ENCODE measurements at places on chromosomes 3 and 15.
A peak's percentile ranks its signal among the peaks of the same experiment; 100 is the strongest.

DNA sequence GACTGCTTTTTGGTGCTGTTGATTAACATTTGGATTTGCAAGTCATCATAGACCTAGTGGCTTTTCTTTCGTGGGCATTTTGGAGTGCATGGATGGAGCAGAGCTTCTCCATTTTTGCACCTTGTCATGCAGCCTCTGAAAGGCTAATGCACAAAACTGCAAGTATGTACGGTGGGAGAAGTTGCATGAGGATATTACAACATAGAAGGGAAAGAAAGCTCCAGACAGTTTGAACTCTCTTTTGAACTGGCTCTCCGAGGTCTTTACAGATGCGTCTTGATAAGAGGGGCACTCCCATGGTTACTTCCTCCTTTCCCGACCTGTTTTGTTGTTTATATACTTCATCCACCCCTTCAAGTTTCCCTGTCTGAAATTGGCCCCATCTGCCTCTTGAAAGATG is 147.1 kb upstream of the GBE1 start:
- no peak for DNase-seq

- DNase-seq, result no peak
Measured at GRCh38 chr15:87761736-87762509, 494.6 kb downstream of the NTRK3 start.

GRCh38 chr3:146181216-146181615 is 20.2 kb upstream of the PLOD2 start:
- no peak for DNase-seq

GRCh38 chr15:61621146-61621545 is 392.0 kb upstream of the RORA start:
- peak; percentile 40 for DNase-seq

GRCh38 chr15:70815604-70816003 is 38.4 kb downstream of the LARP6 start:
- DNase-seq, result no peak

- no peak for DNase-seq
Measured at GRCh38 chr3:67550541-67550940, 103.9 kb downstream of the SUCLG2 start.

DNA sequence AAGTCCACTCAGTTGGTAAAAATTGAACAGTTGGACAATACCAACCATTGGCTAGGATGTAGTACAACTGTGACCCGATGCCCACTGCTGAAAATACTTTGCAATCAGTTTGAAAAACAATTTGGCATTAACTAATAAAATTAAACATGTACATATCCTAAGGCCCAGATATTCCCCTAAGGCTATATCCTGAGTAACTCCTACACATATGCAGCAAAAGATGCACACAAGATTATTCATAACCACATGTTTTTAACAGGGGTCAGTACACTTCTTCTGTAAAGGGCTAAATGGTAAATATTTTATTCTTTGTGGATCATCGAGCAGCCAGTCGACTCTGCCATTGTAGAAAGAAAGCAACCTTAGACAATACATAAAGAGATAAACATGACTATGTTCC is 116.3 kb downstream of the MEX3B start:
- no peak for DNase-seq

- DNase-seq, result no peak
Measured at GRCh38 chr3:189094539-189094938, 77.2 kb upstream of the TPRG1 start.

DNA sequence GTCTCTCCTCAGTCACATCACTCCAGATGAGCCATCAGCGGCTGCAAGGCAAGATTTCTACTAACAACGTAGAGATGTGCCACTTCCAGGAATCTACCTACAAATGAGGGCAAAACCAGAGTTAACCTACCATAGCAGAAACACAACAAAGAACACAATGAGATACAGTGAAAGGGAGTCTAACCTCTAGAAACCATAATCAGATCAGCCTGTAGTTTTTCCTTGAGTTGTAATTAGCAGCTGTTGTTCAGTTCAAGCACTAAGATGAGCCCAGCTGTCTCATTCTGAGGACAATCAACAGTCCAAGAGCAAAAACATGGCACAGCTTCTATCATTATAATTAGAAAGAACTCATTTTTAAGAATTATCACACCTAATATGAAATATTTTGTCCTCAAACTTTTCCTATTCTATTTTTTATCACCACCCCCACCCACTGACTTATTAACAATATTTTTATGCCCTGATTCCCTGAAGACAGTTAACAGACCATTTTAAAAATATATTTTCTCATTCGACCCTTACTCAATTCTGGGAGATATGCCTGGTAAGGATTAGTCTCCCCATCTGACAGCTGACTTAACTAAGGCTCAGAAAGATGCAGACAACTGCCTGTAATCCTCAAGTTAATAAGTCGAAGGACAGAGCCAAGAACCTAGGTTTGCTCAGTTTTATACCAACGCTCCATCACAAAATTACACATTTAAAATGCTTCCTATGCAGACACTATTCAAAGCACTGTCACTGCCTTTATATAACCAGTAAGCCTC is 50.1 kb downstream of the MAGI1 start:
- no peak for DNase-seq

DNA sequence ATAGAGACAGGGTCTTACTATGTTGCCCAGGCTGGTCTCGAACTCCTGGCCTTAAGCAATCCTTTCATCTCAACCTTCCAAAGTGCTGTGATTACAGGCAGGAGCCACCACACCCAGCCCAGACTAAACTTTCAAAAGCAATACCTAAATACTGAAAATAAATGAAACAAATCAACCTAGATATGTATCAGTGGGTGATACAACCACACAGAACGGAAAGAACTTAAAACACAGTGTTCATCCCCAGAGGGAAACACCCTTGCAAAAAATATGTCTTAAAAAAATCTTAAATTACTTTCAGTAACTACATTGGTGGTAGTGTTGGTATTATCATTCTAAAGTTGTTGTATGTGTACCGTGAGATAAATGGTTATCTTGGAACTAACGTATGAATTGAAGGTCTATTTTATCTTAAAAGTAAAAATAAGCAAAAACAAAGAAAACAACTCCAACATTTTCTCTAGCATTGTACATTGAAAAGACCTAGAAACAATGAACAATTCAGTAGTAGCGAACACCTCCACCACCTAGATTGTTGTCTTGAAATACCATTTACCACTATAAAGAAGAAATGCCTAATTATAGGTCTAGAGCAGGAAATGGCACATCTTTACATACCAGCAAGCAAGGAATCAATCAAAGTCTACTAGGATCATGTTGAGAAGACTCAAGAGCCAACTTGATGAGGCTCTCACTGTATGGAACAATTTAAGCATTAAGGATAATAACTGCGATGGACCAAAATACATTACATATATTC is 24.7 kb downstream of the SLTM start:
- DNase-seq, result no peak

DNA sequence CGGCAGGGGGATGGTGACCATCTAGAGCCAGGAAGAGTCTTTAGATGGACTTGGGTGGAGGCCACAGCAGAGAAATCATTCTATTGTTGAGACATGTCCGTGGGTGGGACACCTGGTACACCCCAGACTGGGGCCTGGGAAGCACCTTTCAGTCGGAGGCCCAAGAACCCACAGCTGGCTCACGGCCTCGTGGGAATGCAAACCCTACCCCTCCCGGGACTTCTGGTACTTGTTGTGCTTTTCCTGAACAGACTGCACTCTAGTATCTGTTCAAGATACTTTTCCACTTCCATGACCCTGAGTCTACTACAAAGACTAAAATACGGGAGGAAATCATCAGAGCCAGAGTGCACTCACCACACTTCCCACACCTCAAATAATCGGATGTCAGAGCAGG is 60.7 kb downstream of the BDH1 start:
- no peak for DNase-seq

- DNase-seq, result no peak
Measured at GRCh38 chr3:113148284-113148683, 63.1 kb upstream of the BOC start.

DNA sequence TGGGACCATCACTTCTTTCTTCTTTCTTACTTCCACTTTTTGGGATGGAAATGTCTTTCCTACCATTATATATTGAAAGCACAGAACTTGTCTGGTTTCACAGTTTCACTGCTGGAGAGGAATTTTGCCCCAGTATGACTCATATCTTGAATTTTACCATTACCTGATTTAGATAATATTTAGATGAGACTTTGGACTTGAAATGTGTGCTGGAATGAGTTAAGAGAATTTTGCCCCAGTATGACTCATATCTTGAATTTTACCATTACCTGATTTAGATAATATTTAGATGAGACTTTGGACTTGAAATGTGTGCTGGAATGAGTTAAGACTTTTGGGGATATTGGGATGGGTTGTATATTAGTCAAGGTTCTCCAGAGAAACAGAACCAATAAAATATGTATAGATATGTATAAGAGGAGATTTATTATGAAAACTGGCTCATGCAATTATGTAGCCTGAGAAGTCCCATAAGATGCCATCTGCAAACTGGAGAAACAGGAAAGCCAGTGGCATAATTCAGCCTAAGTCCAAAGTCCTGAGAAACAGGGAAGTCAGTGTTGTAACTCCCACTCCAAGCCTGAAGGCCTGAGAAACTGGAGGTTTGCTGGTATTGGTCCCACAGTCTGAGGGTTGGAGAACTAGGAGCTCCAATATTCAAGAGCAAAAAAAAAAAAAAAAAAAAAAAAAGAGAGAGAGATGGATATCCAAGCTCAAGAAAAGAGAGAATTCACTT is 1029.2 kb downstream of the EPHA3 start:
- DNase-seq, result no peak

DNA sequence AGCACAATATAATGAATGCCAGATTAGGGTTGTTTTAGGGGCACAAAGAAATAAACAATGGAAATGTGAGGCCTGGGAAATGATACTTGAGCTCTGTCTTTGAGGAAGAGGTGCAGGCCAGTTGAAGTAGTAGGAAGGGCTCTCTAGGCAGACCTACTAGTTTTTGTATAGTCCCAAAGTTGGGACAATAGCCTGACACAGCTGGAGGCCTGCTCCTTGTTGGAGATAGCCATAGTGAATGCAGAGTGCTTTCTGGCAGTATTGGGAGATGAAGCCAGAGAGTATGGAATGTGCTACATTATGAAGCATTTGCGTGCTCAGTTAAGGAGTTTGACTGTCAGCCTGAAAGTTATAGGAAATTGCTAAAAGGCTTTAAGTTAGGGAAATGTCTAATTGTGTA is 251.2 kb upstream of the ZPLD1 start:
- DNase-seq, result no peak

- peak; percentile 76 for DNase-seq
Measured at GRCh38 chr3:170811928-170812591, 57.9 kb downstream of the RPL22L1 start.

GRCh38 chr3:105322570-105323273 is 44.0 kb upstream of the ALCAM start:
- DNase-seq, result no peak

GRCh38 chr3:152505926-152506325 is 237.2 kb downstream of the MBNL1 start:
- DNase-seq, result no peak

DNA sequence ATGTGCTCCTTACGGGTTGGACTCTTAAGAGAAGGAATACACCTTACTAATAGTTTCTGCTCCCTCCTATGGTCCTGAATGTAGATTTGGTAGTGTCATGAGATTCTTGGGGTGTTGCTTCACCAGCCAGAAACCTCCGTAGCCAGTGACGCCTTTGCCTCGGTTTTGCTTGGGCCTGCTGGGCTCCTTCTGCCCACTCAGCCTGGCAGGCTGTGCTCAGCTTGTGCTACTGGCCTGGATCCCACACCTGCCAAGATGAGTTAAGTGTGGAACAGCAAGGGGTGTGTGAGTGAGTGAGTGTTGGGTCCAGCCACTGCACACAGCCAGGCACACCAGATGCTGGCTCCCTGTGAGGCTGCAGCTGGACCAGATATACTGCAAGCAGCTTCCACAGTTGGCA is 560.1 kb downstream of the NLGN1 start:
- no peak for DNase-seq

DNA sequence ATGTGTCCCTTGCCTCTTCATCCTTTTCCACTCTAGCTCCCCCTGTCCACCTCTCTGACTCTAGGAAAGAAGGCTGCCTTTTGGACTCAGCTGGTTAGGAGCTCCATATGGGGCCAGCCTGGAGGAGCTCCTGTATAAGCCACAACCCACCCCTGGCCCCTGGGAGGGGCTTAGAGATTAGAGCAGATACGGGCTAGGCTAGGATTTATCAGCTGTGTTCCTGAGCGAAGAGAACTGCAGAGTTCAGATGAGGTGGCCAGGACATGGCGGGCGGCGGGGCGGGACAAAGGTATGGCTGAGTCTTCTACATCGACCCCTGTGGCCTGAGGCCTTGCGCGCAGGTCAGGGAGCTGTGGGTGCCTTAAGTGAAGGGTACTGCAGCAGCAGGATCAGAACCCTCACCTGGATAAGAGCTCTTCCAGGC is 7.9 kb downstream of the NBEAL2 start:
- DNase-seq, result no peak

- DNase-seq, result no peak
Measured at GRCh38 chr3:62837145-62837787, 38.0 kb downstream of the CADPS start.

DNA sequence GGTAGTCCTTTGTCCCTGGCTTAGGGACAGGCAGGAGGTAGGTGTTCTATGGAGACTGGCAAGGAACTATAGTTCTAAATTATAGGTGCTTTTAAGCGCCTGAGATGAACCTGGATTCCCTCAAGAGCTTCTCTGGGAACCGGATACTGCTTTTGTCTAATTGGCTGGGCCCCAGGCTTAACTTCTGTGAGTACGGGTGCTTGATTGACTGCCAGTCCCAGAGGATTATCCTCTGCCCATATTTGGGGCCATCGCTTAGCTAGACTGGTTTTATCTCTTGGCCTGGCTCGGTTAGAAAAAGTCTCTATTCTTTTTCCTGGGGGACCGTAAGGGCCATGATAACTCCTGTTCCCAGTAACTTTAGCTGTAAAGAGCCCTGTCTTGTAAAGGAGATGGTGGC is 339.1 kb downstream of the KCNH8 start:
- no peak for DNase-seq

- no peak for DNase-seq
Measured at GRCh38 chr3:52253314-52254304, 8.1 kb downstream of the PPM1M start.

GRCh38 chr3:71466483-71466882 is 117.0 kb downstream of the FOXP1 start:
- no peak for DNase-seq

- DNase-seq, result no peak
Measured at GRCh38 chr15:64398575-64398974, 10.9 kb downstream of the TRIP4 start.

GRCh38 chr15:31261266-31262142 is 65.1 kb upstream of the KLF13 start:
- DNase-seq, result no peak

GRCh38 chr3:9970020-9970652 is 16.5 kb downstream of the EMC3 start:
- DNase-seq, result no peak

GRCh38 chr3:5423523-5423922 is 236.0 kb downstream of the EDEM1 start:
- no peak for DNase-seq

DNA sequence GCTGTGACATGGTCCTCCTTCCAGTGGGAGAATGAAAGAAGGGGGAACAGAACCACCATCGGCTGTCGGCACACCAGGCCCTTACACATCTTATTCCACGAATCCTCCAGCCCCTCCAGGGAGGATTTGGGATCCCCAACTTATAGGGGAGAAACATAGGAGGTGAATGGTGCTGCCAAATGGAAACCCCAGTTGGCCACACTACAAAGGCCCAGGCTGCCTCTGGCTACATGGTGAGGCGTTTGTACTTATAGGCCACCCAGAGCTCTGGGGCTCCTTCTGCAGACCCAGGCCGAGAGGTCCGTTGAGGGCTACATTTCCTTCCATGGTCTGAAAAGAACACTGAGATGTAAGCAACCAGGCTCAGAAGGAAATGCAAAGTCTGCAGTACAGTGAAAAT is 12.0 kb downstream of the AMOTL2 start:
- no peak for DNase-seq
